ENCODE measurements at places on chromosomes 5 and 9.

DNA sequence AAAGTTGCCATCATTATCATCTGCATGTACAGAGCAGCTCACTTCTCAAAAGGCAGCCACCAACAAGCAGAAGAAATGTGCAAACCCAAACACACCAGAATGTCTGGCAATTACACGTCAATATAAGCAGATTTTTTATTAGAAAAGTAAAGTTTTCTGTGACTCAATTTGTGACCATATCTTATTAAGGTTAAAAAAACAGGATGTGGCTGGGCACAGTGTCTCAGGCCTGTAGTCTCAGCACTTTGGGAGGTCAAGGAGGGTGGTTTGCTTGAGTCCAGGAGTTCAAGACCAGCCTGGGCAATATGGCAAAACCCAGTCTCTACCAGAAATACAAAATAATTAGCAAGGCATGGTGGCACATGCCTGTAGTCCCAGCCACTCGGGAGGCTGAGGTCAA, 176.7 kb downstream of the FANCC start:
- no peak for DNase-seq
- H3K27ac ChIP-seq = no peak overlapping the region
- H3K36me3 ChIP-seq = no peaks in the 10 kb centered on the region
- H3K27me3 ChIP-seq = no peaks in the 10 kb centered on the region
- H3K4me1 ChIP-seq = peaks cover 19% of the 10 kb centered on the region

DNA sequence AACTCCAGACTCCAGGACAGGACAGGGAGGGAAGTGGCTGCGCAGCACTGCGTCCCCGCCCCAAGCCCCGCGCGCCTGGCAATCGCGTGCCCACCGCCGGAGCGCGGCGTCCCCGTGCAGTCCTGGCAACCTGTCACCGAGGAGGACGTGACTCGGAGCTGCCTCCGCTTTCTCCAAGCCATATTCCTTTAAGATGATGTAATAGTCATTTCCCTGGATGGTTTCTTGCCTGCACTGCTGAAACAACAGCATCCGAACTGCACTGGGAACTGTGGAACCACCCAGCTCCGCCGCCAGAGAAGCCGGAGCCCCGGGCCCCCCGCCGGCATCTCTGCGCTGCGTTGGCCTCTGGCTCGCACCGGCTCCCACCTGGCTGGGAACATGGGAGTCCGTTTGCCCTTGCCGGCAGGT, 34.5 kb downstream of the KCTD16 start:
- no peak overlapping the region for H3K4me3 ChIP-seq
- H3K27ac ChIP-seq = no peak overlapping the region
- no peaks in the 10 kb centered on the region for H3K36me3 ChIP-seq
- no peaks in the 10 kb centered on the region for H3K4me1 ChIP-seq

DNA sequence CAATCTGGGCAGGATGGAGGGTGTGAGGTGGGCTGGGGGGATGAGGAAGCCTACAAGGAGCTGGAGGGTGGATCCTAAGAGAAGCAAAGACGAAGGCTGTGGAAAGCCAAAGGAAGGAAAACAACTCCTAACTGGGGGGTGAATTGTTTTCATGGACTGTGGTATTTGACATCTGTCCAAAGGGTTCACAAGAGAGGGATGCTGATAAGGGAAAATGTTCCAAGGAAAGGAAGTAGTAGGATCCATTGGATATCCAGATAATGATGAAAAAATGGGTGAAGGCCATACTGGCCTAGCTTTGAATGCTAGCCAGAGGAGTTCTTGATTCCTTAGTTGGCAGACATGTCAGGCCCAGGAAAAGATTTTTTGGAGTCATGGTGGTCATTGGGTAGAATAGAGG, 51.8 kb upstream of the FOXI1 start:
- no peaks in the 10 kb centered on the region for H3K4me1 ChIP-seq
- H3K27me3 ChIP-seq = no peaks in the 10 kb centered on the region
- peaks cover 20% of the 10 kb centered on the region for H3K36me3 ChIP-seq
- no peak overlapping the region for H3K4me3 ChIP-seq

DNA sequence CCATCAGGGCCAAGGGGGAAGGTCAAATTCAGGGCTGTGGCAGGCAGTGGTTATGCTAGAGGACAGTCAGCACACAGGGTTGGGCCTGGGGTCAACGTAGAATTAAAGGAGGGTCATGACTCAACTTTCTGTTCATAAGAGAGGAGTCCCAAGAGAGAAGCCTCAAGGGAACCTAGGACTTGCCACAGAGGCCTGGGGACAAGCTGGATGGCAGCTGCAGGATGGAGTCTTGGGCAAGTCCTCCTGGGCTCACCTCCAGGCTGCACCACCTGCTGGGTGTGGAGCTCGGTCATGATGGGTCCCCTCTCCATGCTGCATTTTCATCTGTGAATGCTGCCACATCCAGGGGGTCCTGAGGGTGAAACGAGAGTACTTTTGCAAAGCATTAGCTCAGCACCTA, 9.0 kb upstream of the WNK2 start:
- no peaks in the 10 kb centered on the region for H3K36me3 ChIP-seq
- no peak for DNase-seq
- H3K4me1 ChIP-seq = no peaks in the 10 kb centered on the region
- no peak overlapping the region for H3K27ac ChIP-seq
- H3K4me3 ChIP-seq = no peak overlapping the region

- no peak for DNase-seq
- no peak overlapping the region for H3K27ac ChIP-seq
Measured at GRCh38 chr5:116035123-116035522, 2.9 kb downstream of the ARL14EPL start.

DNA sequence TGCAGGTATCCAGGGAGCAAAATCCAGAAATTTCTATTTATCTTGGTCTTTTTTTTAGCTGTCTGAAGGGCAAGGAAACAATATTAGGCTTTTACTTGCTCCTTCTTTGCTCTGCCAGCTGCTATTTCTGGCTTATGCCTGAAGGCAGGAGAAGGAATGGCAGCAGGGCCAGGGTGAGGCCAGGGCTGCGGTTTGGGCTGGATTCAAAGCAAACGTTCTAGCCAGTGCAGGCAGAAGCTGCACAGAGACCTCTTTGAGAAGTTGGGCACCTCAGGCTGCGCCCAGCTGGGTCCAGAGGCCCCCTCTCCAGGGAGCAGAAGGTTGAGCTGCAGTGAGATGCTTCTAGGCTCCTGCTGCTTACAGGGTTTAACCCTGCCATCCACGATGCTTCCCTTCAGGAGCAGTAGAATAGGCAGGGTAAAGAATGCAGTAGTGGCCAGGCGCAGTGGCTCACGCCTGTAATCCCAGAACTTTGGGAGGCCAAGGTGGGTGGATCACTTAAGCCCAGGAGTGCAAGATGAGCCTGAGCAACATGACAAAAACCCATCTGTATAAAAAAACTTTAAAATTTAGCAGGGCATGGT, 201.2 kb downstream of the ADCY2 start:
- no peaks in the 10 kb centered on the region for H3K4me1 ChIP-seq
- no peak overlapping the region for H3K4me3 ChIP-seq
- no peak for DNase-seq
- H3K27me3 ChIP-seq = no peaks in the 10 kb centered on the region
- no peaks in the 10 kb centered on the region for H3K36me3 ChIP-seq

DNA sequence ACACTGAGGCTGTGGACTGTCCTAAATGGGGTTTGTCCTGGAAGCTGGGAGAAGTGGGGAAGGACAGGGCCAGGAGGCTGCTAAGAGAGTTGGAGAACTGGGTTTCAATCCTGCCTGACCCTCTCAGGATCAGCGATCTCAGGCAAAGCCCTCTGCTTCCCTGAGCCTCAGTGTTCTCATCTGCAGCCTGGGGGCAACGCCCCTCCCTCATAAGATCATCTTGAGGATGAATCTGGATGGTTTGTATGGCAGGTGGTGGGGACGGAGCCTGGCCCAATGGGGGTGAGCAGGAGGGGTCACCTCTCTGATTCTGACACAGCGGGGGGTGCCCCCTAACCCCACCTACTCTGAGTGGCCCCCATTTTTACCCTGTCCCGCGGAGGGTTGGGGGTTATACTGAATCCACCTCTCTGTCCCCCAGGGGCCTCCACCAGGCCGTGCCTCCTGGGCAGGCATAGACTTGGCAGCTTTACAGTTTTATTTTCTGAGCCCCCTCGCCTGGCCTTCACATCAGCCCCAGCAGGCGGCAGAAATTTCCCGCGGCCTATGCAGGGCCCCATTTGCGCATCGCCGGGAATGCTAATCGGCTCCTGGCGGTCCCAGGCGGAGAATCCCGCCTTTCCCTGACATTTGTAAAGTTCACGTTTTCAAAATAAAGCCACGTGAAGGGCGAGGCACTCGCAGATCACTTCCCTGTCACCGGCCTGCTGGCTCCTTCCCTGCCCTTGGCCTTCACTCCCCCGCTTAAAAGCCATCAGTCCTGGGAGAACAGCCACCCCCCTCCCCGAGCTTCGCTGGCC, 17.8 kb upstream of the LAMC3 start:
- peaks cover 87% of the 10 kb centered on the region for H3K27me3 ChIP-seq
- no peaks in the 10 kb centered on the region for H3K4me1 ChIP-seq
- H3K27ac ChIP-seq = no peak overlapping the region
- H3K4me3 ChIP-seq = no peak overlapping the region
- no peak for DNase-seq
- H3K36me3 ChIP-seq = no peaks in the 10 kb centered on the region

DNA sequence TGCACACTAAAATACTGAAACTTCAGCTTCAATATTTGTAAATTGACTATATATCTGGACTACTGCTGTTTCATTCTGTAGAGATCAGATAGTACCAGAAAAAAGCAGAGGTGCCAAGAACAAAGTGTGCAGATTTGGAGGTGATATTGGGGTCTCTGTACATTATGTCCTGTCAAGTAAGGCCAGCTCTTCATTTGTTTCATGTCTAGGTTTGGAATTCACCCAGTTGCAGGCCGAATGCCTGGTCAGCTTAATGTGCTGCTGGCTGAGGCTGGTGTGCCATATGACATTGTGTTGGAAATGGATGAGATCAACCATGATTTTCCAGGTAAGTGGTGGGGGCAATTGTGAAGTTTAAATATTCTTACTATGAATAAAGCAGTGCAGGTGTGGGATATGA, 96.9 kb downstream of the NNT start:
- H3K36me3 ChIP-seq = no peaks in the 10 kb centered on the region
- no peaks in the 10 kb centered on the region for H3K27me3 ChIP-seq
- no peaks in the 10 kb centered on the region for H3K4me1 ChIP-seq
- no peak for DNase-seq

DNA sequence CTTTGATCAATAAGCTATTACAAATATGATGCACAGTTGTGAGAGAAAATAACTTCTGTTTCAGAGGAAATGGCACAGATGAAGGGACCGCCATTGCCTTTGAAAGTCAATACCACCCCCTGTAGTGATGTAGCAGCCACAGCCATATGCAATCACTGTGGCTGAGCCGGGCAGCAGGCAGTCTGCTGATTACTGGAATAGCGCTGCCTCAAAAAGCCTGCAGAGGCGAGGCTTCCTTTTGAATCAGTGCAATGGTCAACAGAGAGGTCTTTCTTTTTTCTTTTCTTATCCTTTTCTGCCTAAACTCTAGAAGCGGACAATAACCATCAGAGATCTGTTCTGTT, 265.1 kb upstream of the TAS2R1 start:
- no peak overlapping the region for H3K27ac ChIP-seq
- no peaks in the 10 kb centered on the region for H3K4me1 ChIP-seq
- DNase-seq = no peak
- H3K27me3 ChIP-seq = no peaks in the 10 kb centered on the region

DNA sequence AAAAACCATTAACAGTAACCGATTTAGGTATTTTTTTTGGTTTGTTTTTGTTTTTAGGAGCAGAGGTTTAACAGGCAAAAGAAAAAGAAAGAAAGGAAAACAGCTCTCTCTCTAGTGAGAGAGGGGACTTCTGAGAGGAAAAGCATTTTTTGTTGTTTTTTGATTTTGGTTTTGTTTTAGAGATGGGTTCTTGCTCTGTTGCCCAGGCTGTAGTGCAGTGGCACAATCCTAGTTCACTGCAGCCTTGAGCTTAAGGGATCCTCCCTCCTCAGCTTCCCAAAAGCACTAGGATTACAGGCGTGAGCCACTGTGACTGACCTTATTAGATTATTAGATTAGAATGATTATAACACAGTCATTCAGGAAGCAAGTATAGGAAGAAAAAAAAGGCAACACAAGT, 10.1 kb downstream of the USP20 start:
- H3K27me3 ChIP-seq = no peaks in the 10 kb centered on the region
- no peak for DNase-seq
- no peaks in the 10 kb centered on the region for H3K4me1 ChIP-seq
- H3K36me3 ChIP-seq = no peaks in the 10 kb centered on the region
- no peak overlapping the region for H3K27ac ChIP-seq

DNA sequence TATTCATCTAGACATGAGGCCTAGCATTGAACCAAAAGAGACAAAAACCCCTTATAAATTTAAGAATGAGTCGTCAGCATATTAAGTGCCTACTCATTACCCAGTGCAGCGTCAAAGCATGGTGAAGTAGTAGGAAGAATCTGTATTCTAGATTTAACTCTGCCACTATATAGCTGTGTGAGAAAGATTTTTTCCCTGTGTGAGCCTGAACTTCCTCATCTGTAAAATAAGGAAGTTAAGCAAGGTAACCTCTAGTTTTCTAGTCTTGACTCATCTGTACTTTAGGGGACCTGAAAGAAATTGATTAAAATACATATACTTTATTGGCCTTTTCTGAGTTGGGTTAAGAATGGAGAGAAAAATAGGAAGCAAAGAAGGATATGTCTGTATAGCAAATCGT, 82.1 kb upstream of the RUSC2 start:
- H3K4me3 ChIP-seq = no peak overlapping the region
- no peaks in the 10 kb centered on the region for H3K27me3 ChIP-seq
- H3K27ac ChIP-seq = no peak overlapping the region
- no peaks in the 10 kb centered on the region for H3K36me3 ChIP-seq

DNA sequence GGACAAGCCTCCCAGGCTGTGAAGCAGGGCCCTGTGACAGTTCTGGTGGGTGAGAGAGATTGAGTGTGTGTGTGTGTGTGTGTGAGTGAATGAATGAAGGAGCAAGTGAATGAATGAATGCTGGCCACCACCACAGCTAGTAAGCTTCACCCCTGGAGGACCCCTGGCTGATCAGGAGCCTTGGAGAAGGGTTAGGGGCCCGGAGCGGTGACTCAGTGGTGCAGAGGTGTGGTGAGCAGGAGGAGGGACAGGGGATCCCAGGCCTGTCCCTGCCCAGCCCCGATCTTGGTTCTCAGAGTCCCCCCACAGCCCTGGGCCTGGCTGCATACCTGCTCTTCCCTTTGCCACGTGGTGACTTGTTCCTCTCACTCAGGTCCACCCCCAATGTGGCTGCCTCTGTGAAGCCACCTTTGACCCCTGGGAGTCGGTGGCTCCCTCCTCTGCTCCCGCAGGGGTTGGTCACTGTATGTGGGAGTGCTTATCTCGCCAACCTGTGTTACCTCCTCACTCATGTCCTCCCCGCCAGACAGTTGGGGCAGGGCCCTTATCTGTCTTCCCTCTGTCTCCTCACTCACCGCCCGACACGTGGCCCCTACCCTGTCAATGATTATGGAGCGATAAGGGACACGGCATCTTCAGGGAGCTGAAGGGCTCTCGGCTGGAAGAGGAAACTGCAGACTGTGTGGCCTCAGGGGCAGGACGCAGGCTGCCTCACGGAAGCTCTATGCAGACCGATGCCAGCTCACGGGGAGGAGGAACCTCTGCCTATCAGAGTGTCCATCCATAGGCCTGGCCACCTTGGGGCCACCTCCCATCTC, 99.9 kb upstream of the PITX1 start:
- no peak overlapping the region for H3K27ac ChIP-seq
- DNase-seq = no peak
- no peaks in the 10 kb centered on the region for H3K27me3 ChIP-seq
- no peaks in the 10 kb centered on the region for H3K36me3 ChIP-seq
- no peak overlapping the region for H3K4me3 ChIP-seq
- H3K4me1 ChIP-seq = no peaks in the 10 kb centered on the region
